ENCODE measurements at places on chromosomes 4 and X.

- DNase-seq: no peak
These were observed 500.0 kb downstream of the SPRY1 start for GRCh38 chr4:123896446-123897071.

GRCh38 chr4:86633854-86634253 is 39.7 kb downstream of the PTPN13 start:
- DNase-seq: no peak

- DNase-seq: no peak
These were observed 118.5 kb upstream of the NPFFR2 start for GRCh38 chr4:71913275-71913674.

DNA sequence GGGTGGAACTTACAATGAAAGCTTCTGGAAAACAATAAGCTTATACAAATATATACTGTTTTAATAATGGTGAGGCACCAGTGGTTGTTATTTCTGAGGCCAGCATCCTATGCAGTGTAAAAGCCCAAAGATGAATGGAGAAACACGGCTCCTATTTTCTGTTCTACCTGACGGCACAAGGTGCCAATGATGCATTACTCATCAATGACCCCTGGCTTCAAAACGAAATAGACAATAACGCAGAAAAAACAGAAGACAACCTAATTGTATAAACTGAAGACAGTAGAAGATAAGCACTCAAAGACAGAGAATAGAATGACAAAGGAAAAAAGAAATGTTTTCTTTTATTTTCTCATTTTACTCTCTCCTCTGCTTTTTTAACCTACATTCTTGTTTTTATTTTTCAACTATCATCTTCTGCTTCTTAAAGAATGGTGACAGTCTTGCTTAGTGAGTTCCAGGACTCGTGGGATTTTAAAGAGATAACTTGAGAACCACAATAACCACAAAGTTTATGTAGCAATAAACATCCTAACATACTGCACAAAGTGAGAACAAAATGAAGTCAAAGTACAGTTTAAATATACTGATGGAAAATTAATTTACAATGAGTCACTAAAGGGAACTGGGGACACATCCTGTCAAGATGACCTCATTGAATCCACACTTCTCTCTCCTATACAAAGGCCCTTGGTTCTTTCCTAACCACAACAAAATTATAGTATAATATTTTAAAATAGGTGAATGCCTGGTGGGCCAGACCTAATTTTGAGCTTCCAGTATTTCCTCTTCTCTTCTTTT is 169.8 kb downstream of the BTC start:
- DNase-seq: no peak

DNA sequence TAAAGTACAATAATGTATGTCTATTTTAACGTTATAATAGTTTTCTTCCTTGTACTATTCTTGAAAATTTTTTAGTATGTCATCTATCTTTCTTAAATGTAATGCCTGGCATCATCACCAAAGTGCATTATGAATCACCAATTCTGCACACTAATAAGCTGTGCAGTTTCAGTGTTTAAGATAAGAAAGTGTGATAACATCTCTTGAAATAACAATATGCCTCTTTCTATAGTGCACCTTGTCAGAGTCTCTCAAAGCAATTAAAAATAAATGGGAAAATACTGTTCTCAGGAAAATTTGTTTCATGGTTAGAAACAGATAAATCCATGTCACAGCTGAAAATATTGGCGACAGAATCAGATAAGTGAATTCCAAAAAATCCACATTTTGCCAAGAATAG is 457.4 kb upstream of the PCDH10 start:
- DNase-seq: no peak

DNA sequence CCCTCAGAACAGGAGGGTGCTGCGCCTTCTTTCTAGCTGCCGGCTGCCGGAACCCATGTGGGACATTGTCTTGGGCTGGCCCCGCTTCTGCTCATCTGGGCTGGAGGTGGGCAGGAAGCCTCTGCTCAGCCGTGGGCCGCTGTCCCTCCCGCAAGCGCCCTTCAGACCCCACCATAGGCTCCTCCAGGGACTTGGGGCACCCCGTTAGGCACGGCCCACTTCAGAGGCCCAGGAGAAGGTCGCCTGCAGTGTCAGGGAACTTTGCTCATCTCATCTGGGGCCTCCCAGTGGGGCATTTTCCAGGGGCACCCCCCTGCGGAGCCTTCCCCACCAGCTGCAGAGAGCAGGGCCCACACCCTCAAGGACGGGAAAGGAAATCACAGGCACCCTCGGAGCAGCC is 32.9 kb downstream of the DOK7 start:
- no peak for DNase-seq

DNA sequence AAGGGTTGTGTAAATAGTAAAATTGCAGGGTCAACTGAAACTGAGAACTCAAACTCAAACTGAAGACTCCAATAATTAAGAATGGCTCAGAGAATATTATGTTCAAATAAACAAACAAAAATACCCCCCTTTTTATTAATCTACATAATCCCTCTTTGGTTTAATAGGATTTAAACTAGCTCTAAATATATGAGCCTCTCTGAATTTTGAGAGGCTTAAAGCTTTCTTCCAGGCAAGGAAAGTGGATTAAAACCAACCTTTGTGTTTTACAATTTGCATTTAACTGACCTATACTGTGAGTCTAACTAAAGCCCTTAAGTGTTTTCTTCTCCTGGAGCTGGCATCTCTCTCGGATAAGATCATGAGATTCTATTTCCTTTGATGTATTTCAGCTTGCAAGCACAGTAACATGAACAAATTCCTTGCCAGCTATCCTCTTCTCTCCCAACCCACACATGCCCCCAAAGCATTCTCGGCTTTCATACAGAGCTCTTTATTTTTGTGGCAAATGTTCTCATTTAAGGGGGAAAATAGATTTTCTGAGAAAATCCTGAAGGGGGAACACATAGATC is 1310.8 kb upstream of the AGA start:
- peak; percentile 17 for DNase-seq

- DNase-seq: no peak
These were observed 483.1 kb downstream of the BCOR start for GRCh38 chrX:39614680-39614998.

DNA sequence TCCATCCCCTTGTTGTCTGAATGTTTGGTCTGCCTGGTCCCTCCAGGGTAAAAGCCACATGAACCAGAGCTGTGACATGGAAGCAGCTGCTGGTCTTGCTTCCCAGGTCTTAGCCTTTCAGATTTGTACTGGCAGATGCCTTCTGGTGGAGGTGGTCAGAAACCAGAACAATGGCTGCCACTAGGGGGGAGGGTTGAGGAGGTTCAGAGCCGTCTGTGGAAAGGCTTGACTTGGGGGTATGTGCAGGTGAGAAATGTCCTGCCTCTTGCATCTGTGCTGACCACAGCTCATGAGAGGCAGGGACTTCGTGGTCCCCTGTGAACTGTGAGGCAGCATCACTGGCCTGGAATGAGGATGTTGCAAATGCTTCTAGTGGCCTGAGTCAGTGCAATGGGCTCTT is 144.2 kb upstream of the WDR1 start:
- DNase-seq: no peak

Measured in putamen (tissue), 1 donor.